ENCODE measurements at places on chromosomes 6 and 20. TPM values are rescaled to one million over a fixed set of nuclear protein-coding genes. Genes with fewer than 3 reads are reported as not detected.

DNA sequence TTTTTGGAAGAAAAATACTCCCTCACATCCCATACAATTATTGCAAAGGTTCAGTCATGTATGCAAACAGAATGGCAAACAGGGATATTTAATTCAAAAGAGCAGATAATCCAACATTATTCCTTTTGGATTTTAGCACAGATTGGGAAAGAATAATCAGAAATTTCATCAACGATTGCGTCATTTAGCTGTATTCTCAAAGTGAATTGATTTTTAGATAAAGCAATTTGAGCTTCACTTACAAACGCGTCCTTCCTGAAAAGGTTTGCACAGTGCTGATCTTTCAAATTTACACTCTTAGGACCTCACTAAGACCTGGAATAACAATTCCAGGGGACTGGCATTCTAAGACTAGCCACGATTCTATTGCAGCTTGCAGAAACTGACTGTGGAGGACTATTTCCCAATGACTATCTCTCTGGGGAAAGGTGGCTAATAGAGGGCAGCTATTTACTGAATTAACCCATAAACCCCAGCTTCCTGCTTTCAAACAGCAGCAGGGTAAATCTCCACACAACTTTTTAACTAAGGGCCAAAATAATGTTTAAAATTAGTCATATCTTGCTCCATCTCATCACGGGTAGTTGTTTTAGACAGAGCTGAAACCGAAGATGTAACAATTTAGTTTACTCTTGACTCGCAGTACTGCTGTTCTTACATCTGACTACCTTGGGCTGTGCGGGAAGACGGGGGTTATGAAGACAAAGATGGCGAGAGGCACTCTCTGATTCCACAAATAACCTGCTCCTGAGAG lies 131.2 kb upstream of the FAM184A start:
- H3K4me3 ChIP-seq = no peak overlapping the region
- H3K36me3 ChIP-seq = no peaks in the 10 kb centered on the region
- H3K4me1 ChIP-seq = no peaks in the 10 kb centered on the region
- H3K27ac ChIP-seq = no peak overlapping the region

DNA sequence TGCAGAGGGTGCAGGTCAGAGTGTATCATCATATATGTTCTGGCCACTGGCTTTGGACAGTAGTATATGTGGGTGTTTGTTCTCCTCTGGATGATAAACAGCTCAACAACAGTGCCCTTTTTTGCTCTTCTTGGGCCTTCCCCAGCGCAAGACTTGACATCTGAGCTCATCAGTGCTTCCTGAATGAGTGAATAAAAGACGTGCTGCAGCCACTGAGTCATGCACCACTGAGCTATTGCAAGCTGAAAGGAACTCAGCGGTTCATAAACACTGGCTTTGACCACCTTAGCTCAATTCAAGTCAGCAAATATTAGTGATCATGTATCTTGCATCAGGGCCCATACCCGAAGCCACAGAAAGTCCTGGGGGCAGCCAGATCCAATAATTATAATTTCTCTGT lies 105.3 kb upstream of the KCNG1 start:
- no peaks in the 10 kb centered on the region for H3K27me3 ChIP-seq
- DNase-seq = no peak
- H3K4me1 ChIP-seq = peaks cover 10% of the 10 kb centered on the region
- H3K36me3 ChIP-seq = no peaks in the 10 kb centered on the region
- no peak overlapping the region for H3K4me3 ChIP-seq
- H3K27ac ChIP-seq = no peak overlapping the region

- H3K27me3 ChIP-seq = no peaks in the 10 kb centered on the region
- DNase-seq = no peak
- H3K4me1 ChIP-seq = peaks cover 3% of the 10 kb centered on the region
Measured at GRCh38 chr6:47420394-47421371, 56.9 kb upstream of the CD2AP start.

- no peaks in the 10 kb centered on the region for H3K36me3 ChIP-seq
- no peaks in the 10 kb centered on the region for H3K27me3 ChIP-seq
- H3K4me1 ChIP-seq = no peaks in the 10 kb centered on the region
- H3K4me3 ChIP-seq = no peak overlapping the region
Measured at GRCh38 chr20:47202733-47203667, 153.5 kb downstream of the ZMYND8 start.

- no peak for DNase-seq
- H3K4me3 ChIP-seq = no peak overlapping the region
- no peak overlapping the region for H3K27ac ChIP-seq
- no peaks in the 10 kb centered on the region for H3K27me3 ChIP-seq
- H3K36me3 ChIP-seq = no peaks in the 10 kb centered on the region
Measured at GRCh38 chr20:52536841-52537400, 345.3 kb upstream of the ZFP64 start.

- no peaks in the 10 kb centered on the region for H3K4me1 ChIP-seq
- peaks cover 14% of the 10 kb centered on the region for H3K36me3 ChIP-seq
- DNase-seq = no peak
- no peak overlapping the region for H3K4me3 ChIP-seq
Measured at GRCh38 chr20:53565254-53565653, 28.4 kb downstream of the ZNF217 start.

- no peaks in the 10 kb centered on the region for H3K4me1 ChIP-seq
- no peak overlapping the region for H3K4me3 ChIP-seq
- no peak overlapping the region for H3K27ac ChIP-seq
- no peaks in the 10 kb centered on the region for H3K27me3 ChIP-seq
Measured at GRCh38 chr20:53304146-53304545, 289.5 kb downstream of the ZNF217 start.

GRCh38 chr6:18444111-18444510 lies 57.0 kb downstream of the RNF144B start:
- no peak overlapping the region for H3K4me3 ChIP-seq
- DNase-seq = no peak
- H3K27me3 ChIP-seq = no peaks in the 10 kb centered on the region

GRCh38 chr20:10282979-10283456 lies 64.4 kb downstream of the SNAP25 start:
- no peak overlapping the region for H3K4me3 ChIP-seq
- H3K4me1 ChIP-seq = no peaks in the 10 kb centered on the region
- no peak overlapping the region for H3K27ac ChIP-seq
- no peaks in the 10 kb centered on the region for H3K27me3 ChIP-seq
- DNase-seq = no peak

- no peak overlapping the region for H3K4me3 ChIP-seq
- no peaks in the 10 kb centered on the region for H3K27me3 ChIP-seq
- no peak for DNase-seq
Measured at GRCh38 chr6:89048985-89049384, 31.6 kb upstream of the PNRC1 start.

GRCh38 chr20:25085756-25086495 lies 4.0 kb upstream of the VSX1 start:
- DNase-seq = no peak
- no peak overlapping the region for H3K4me3 ChIP-seq
- H3K27ac ChIP-seq = no peak overlapping the region
- H3K27me3 ChIP-seq = peaks cover 50% of the 10 kb centered on the region
- H3K4me1 ChIP-seq = no peaks in the 10 kb centered on the region

- H3K27ac ChIP-seq = peak overlapping the region; percentile 100
- H3K4me3 ChIP-seq = peak overlapping the region; percentile 79
- DNase-seq = peak; percentile 62
- H3K4me1 ChIP-seq = peaks cover 6% of the 10 kb centered on the region
- H3K36me3 ChIP-seq = no peaks in the 10 kb centered on the region
Measured at GRCh38 chr6:108559884-108560462, 744 bp upstream of the FOXO3 start.

DNA sequence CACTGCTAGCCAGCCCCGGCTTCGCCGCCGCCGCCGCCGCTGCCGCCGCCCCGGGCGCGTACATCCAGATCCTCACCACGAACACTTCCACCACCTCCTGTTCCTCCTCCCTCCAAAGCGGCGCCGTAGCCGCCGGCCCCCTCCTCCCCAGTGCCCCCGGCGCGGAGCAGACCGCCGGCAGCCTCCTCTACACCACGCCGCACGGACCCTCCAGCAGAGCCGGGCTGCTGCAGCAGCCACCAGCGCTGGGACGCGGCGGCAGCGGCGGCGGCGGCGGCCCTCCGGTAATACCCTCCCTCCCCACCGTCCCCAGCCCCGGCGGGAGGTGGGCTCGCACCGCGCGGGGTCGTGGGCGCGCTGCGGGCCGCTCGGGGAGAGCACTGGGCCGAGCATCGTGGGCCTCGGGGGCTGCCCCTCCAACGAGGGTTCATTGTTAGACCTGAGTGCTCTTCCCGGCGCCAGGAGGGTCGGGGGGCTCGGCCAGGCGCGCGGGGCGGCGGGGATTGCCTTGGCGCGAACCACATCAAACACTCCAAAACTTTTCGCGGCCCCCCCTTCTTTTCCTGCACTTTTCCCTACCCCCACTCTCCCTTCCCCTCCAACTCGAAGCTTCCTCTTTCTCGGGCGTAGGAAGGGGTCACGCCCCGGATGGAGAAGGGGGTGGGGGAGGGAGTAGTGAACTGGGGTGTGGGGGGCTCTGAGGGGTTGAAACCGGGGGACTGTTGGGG lies 827 bp downstream of the E2F3 start:
- peak overlapping the region; percentile 83 for H3K27ac ChIP-seq
- no peaks in the 10 kb centered on the region for H3K36me3 ChIP-seq

- no peaks in the 10 kb centered on the region for H3K4me1 ChIP-seq
- DNase-seq = peak; percentile 68
- peak overlapping the region; percentile 68 for H3K27ac ChIP-seq
- H3K36me3 ChIP-seq = no peaks in the 10 kb centered on the region
- no peak overlapping the region for H3K4me3 ChIP-seq
Measured at GRCh38 chr6:7587631-7588100, 2.3 kb upstream of the SNRNP48 start.

DNA sequence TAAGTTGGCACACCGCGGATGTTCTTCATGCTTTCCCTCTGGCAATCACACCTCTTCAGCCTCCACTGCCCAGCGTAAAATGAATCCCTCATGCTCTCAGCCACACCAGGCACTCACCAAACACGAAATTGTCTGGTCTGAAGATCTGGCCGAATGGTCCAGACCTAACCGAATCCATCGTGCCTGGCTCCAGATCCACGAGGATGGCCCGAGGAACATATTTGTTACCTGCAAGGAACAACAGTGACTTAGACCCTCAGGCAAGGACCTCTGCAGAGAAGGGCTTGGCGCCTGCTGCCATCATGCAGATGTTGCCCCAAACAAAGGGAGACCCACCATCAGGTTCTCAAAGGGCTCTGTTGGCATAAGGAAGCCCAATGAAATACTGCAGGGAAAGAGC lies 1.4 kb downstream of the TUBB2B start:
- peaks cover 52% of the 10 kb centered on the region for H3K27me3 ChIP-seq
- no peaks in the 10 kb centered on the region for H3K36me3 ChIP-seq
- peaks cover 21% of the 10 kb centered on the region for H3K4me1 ChIP-seq
- no peak overlapping the region for H3K27ac ChIP-seq

GRCh38 chr6:71404967-71405278 lies 116.3 kb downstream of the OGFRL1 start:
- no peak overlapping the region for H3K4me3 ChIP-seq
- no peak for DNase-seq

GRCh38 chr20:44309763-44310663 lies 989 bp downstream of the FITM2 start:
- no peaks in the 10 kb centered on the region for H3K27me3 ChIP-seq
- H3K4me3 ChIP-seq = peak overlapping the region; percentile 97
- peak overlapping the region; percentile 56 for H3K27ac ChIP-seq
- peak; percentile 73 for DNase-seq
- peaks cover 4% of the 10 kb centered on the region for H3K4me1 ChIP-seq
- H3K36me3 ChIP-seq = no peaks in the 10 kb centered on the region

DNA sequence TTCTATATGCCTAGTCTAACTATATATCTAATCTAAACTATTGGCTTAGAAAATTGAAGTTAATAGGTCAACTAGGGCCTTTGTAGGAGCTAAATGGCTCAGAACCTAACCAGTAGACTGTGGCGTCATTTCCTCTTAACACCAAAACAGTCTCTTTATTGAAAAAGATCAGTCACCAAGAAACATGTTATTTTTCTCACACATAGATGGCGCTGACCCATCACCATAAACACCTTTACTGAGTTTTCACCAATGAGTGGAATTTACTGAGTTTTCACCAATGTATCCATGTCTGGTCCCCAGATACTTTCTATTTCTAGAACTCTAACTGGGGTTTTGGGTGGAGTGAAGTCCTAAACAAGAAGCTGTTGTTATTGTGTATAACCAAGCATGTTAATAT lies 636.0 kb downstream of the BCKDHB start:
- no peak for DNase-seq
- no peaks in the 10 kb centered on the region for H3K27me3 ChIP-seq
- H3K4me1 ChIP-seq = no peaks in the 10 kb centered on the region
- H3K4me3 ChIP-seq = no peak overlapping the region

- H3K27me3 ChIP-seq = no peaks in the 10 kb centered on the region
- peak; percentile 42 for DNase-seq
Measured at GRCh38 chr20:63230800-63231268, 4.9 kb upstream of the BIRC7 start.

DNA sequence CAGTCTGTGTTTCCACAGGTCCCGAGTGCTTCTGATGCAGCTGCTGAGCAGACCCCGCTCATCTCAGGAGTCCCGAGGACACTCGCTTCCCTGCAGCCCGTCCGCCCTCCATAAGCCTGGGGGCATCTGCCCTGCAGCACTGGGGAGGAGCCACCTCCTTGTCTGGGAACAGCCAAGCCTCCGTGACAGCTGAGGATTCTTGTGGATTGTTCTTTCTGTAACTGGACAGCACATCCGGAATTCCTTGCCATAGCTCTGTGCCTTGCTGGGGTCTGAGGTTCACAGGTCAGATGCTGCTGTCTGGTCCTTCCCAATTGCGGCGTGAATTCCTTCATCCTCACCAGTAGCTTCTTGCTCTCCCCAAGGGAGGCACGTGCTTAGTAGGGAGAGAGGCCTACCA lies 38.4 kb upstream of the FNDC1 start:
- H3K27ac ChIP-seq = no peak overlapping the region
- DNase-seq = no peak
- no peaks in the 10 kb centered on the region for H3K4me1 ChIP-seq

GRCh38 chr6:23173234-23173633 lies 603.9 kb downstream of the HDGFL1 start:
- DNase-seq = no peak
- no peak overlapping the region for H3K4me3 ChIP-seq
- no peaks in the 10 kb centered on the region for H3K4me1 ChIP-seq

- no peak overlapping the region for H3K4me3 ChIP-seq
- H3K4me1 ChIP-seq = no peaks in the 10 kb centered on the region
Measured at GRCh38 chr20:54995553-54995952, 520.2 kb downstream of the DOK5 start.

GRCh38 chr20:63667858-63668257 lies 9.7 kb downstream of the RTEL1 start:
- H3K4me3 ChIP-seq = no peak overlapping the region
- no peaks in the 10 kb centered on the region for H3K36me3 ChIP-seq
- H3K27me3 ChIP-seq = no peaks in the 10 kb centered on the region
- H3K4me1 ChIP-seq = no peaks in the 10 kb centered on the region

Gene LRRN4
- total RNA-seq = not detected

Gene SLC2A10
- total RNA-seq = 28.3 TPM

Gene HSPA1L
- 0.98 TPM for total RNA-seq

Gene RIPPLY2
- not detected for total RNA-seq

Gene CD93
- 5.3 TPM for total RNA-seq

Gene SLC26A8
- total RNA-seq = not detected

Gene PIM1
- total RNA-seq = 15.6 TPM

Gene PTK6
- total RNA-seq = 69.0 TPM

Gene FAM209A
- 0.35 TPM for total RNA-seq

Gene CNR1
- total RNA-seq = 2.9 TPM

Gene FKBP1C
- total RNA-seq = 1.0 TPM

Gene FAM209B
- total RNA-seq = 0.37 TPM

Gene BHLHE23
- not detected for total RNA-seq

Gene SLC4A11
- total RNA-seq = 1.2 TPM

Gene FGD2
- total RNA-seq = 3.8 TPM

Gene MUC21
- not detected for total RNA-seq
